ENCODE measurements at places on chromosomes 12 and 14.

GRCh38 chr12:6254491-6254890 is 54.3 kb downstream of the CD9 start:
- DNase-seq, result no peak

GRCh38 chr14:49446801-49447200 is 139.4 kb downstream of the RPS29 start:
- no peak for DNase-seq

DNA sequence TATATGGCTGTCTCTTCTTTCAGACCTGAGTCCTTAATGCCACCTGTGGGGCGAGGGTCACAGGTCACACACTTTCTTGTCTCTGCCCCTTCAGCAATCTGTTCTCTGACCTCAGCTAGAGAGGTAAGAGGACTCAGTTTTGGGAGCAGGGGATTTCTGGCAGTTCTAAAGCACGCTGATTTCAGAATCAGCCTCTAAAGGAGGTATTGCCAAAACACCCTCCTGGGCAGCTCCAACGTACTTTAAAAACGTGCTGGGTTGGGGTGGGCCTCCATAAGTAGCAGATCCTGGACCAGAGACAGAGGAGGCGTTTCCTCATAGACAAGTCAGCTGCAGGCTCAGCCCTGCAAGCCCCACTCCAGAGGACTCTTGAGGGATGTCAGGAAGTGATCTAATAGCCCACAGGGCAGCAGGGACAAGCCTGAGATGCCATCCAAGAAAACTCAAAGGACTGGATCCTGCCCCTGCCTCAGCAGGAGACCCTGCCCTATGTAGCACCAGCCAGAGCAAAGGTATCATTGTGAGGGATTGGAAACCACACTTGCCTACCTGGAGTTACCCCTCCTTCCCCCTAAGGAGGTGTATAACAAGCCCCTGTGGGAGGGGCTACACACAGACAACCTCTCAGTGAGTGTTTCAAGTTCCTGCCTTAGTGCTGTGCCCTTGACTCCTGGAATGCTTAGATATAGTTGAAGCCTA is 8.5 kb downstream of the CTDSP2 start:
- peak; percentile 81 for DNase-seq

DNA sequence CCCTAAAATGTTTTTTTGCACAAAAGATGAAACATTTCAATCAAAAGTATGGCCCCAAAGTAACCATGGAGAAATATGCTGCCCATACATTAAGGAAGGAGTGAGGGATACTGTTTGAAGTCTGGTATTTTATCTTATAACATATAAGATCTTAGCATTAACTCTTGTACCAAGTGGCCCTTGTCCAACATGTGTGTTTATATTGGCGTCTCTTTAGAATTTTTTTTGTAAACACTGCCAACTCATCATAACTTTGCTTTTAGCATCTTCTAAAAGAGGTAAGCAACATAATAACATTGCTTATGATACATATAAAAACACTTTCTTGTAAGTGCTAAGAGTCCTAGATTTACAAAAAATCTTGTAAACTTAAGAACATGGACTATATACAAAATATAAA is 419.7 kb downstream of the ADAMTS20 start:
- no peak for DNase-seq

DNA sequence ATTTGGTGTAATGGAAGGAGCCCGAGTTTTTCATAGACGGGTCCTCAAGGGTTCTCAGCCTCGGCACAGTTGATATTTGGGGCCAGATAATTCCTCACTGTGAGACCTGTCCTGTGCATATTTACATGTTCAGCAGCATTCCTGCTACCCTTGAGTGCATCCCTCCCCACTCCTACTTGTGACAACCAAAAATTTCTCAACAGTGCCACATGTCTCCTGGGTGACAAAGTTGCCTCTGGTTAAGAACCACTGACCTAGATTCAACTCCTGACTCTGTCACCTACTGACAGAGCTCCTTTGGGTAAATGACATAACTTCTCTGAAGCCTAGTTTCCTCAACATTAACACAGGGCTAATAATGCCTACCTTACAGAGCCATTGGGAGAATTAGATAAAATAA is 60.4 kb downstream of the TTC9 start:
- DNase-seq, result peak; percentile 75

- no peak for DNase-seq
Observed at GRCh38 chr12:98232753-98233390, 282.5 kb upstream of the TMPO start.

DNA sequence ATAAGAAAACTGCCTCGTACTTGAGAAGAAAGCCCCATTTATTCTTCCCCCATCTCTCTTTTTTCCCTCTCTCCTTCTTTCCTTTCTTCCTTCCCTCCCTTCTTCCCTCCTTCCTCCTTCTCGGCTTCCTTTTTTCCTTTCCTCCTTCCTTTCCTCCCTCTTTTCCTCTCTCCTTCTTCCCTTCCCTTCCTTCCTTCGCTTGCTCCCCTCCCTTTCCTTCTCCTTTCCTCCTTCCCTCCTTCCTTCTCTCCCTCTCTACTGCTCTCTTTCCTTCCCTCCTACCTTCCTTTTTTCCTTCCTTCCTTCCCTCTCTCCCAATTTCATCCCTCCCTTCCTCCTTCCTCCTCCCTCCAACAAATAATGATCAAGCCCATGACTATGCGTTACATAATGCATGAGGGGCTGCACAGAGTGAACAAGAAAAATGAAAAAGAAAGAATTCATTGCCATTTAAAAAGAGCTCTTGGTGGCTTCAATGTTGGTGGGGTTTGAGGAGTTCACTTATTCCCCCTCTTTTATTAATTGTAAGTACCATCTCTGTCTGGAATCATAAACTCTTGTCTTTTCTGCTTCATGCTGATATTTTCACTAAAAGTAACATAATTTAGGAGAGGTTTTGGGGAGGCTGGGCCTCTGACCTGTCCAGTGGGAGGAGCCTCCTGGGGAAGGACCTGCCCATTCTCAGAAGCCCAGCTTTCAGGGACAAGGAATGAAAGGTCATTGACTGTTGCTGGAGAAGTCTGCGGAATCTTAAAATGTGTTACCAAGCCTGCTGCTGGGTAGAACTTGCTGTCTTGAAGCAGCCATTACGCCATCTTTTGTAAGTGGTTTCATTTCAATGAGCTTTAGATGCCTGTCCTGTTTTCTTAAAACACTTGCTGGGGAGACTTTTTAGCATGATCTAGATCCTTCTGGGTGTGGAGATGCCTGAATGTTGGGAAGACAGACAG is 144.3 kb downstream of the CHST11 start:
- DNase-seq, result peak; percentile 45

- no peak for DNase-seq
Observed at GRCh38 chr12:65998536-65999530, 131.7 kb downstream of the LLPH start.

- no peak for DNase-seq
Observed at GRCh38 chr14:22112004-22112403, 438.4 kb upstream of the OR4E1 start.

- DNase-seq, result no peak
Observed at GRCh38 chr12:3117144-3117581, 40.0 kb downstream of the TSPAN9 start.

GRCh38 chr12:12425616-12426015 is 68.7 kb downstream of the BORCS5 start:
- DNase-seq, result no peak

GRCh38 chr12:49332891-49333371 is 4.1 kb downstream of the C1QL4 start:
- peak; percentile 12 for DNase-seq

DNA sequence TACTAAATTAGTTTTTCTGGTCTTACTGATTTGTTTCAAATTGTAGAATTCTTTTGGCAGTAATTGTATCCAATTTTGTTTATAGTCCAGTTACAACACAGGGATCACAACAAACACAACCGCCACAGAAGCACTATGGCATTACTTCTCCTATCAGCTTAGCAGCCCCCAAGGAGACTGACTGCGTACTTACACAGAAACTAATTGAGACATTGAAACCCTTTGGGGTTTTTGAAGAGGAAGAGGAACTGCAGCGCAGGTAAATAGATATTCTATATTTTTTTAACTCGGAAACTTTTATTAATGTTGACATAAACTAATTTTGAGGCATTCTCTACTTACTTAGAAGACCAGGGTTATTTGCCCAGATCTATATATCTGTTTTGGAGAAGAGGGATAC is 17.8 kb downstream of the PAPOLA start:
- no peak for DNase-seq

- peak; percentile 41 for DNase-seq
Observed at GRCh38 chr14:94051115-94051514, 25.0 kb downstream of the OTUB2 start.

DNA sequence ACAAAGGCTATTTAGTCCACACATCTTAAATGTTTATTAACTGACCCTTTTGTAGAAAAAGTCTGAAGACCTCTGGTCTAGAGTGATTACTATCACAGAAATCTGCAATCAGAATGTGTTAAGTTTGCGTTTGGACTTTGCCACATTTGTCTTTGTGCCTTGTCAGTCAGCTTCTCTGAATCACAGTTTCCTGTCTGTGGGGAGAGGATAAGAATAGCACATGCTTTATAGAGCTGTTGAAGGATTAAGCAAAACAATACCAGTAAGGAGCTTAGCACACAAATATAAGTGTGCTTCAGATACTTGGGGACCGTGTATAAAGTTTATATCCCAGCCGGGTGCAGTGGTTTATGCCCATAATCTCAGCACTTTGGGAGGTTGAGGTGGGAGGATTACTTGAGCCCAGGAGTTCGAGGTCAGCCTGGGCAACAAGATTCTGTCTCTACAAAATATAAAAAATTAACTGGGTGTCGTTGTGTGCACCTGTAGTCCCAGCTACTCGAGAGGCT is 63.0 kb upstream of the BTG1 start:
- DNase-seq, result no peak

DNA sequence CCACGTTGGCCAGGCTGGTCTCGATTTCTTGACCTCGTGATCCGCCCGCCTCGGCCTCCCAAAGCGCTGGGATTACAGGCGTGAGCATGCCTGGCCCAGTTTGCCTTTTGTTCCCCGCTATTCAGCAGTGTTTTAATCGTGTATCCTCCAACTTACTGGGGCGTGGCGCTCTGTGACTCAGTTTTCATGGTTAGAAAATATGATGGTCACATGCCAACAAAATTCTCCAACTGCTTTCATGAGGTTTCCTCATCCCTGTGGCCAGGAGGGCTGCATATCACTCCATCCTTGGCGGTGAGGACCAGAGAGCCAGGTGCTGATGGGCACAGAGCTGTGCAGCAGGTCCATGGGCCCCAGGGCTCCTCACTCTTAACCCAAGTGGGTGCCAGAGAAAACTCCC is 33.0 kb upstream of the PRMT8 start:
- no peak for DNase-seq

GRCh38 chr12:4615667-4616066 is 33.2 kb downstream of the AKAP3 start:
- DNase-seq, result no peak

DNA sequence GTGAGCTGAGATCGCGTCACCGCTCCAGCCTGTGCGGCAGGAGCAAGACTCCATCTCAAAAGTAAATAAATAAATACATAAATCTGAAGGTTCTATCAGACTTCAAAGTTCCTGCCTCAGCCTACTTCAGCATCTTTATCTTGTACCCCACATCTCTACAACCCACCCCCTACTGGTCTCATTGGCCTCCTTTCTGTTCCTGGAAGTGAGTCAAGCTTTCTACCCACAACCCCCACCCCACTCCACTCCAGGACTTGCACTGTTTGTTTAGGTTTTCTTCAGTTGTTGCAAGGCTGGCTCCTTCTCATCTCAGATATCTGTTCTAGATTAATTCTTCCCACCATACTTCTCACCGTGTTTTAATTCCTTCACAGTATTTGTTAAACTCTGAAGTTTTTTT is 714 bp upstream of the PSMC6 start:
- peak; percentile 49 for DNase-seq

- no peak for DNase-seq
Observed at GRCh38 chr14:35343702-35344101, 51.5 kb downstream of the PSMA6 start.

GRCh38 chr14:25116607-25117006 is 66.7 kb upstream of the STXBP6 start:
- DNase-seq, result no peak

GRCh38 chr14:71358209-71358931 is 451.1 kb downstream of the PCNX1 start:
- no peak for DNase-seq

GRCh38 chr12:22527999-22528398 is 16.3 kb downstream of the C2CD5 start:
- DNase-seq, result no peak

GRCh38 chr12:68568922-68569569 is 41.7 kb upstream of the RAP1B start:
- DNase-seq, result no peak

- no peak for DNase-seq
Observed at GRCh38 chr12:92288561-92288960, 142.9 kb upstream of the BTG1 start.

DNA sequence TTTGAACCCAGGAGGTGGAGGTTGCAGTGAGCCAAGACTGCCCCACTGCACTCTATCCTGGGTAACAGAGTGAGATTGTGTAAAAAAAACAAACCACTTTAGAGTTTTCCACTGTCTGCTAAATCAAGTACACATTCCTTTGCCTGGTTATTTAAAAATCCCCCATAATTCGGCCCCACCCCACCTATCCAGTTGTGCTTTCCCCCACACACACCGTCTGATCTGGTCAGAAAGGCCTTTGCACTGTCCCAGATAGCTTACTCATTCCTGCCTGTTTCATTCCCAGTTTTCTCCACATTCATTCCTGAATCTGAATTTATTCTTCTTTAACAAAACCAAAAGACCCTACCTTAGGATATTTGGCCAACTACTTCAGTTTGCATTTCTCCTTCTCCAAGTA is 29.5 kb downstream of the NINJ2 start:
- no peak for DNase-seq

- peak; percentile 66 for DNase-seq
Observed at GRCh38 chr14:39266525-39266870, 32.8 kb downstream of the MIA2 start.

- DNase-seq, result no peak
Observed at GRCh38 chr12:90695415-90695814, 259.6 kb downstream of the CCER1 start.

- DNase-seq, result no peak
Observed at GRCh38 chr14:103191844-103192243, 68.6 kb downstream of the TNFAIP2 start.

- no peak for DNase-seq
Observed at GRCh38 chr12:18576104-18576626, 161.6 kb downstream of the PLCZ1 start.

GRCh38 chr12:48572326-48572725 is 2.5 kb upstream of the LALBA start:
- no peak for DNase-seq

DNA sequence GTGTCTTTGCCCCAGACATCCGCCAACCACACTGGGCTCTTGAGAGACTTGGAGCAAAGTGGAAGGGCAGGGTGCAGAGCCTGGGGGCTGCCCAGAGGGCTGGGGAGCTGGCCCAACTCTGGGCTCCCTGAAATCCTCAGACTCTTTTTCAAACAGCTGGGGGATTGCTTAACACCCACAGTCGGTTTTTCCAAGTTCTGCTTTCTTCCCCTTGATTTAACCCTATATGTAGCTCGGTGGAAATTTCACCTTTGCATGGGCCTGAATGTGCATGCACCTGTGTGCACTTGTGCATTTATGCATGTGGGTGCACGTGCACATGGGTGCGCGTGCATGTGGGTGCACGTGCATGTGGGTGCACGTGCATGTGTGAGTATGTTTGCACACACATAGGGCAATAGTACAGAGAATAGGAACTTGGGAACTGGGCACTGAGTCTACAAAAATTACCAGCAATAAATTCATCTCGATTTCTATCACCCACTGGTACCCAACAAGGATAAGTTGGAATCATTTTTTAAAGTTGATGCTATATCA is 52.3 kb upstream of the RFLNA start:
- no peak for DNase-seq
